ENCODE measurements at places on chromosomes 4 and X.

GRCh38 chrX:118615141-118615540 lies 112.3 kb upstream of the IL13RA1 start:
- no peak for DNase-seq

GRCh38 chr4:179007755-179008154 lies 1565.5 kb upstream of the AGA start:
- DNase-seq = no peak

DNA sequence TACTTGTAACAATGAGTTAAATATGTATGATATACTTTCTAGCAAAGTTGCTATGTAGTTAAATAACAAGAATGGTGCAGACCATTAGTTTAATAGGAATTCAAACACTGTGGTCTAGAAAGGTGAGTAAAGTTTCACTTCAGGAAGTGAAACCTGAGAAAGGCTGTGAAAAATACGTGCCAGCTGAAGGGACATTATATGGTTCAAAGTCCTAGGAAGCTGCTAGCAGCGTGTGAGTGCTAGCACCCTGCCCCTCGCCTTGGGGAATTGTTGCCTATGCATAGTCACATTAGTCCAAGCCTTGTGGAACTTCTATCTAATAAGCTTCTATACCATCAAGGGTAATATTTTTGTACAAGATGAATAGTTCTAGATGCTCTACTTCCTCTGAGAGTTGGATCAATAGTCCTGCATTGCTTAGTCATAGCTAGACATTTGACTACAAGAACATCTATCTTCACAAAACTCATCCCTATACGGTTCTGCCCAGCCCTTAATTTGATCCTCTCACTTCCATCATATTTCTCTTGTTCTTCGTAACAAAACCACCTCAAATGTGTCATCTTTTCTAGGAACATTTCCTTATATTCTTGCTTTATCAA lies 45.8 kb upstream of the ARSJ start:
- DNase-seq = no peak

GRCh38 chr4:68369142-68369805 lies 19.4 kb upstream of the YTHDC1 start:
- no peak for DNase-seq

DNA sequence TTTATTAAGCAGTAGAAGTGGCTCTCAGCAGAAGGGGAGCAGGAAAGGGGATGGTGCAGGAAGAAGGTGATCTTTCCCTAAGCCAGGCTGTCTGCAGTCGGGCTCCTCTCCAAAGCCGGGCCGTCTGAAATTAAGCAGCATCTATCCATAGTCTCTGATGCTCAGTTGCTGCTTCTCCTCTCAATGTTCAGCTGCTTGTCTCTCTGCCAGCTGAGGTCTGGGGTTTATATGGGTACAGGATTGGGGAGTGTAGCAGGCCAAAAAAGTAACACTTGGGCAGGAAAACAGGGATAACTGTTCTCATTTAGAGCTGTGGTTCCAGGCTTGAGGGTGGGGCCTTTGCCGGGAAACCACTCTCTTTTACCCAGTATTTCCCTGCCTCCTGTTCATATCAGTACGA lies 39.2 kb upstream of the CCKAR start:
- no peak for DNase-seq

GRCh38 chr4:128810871-128811570 lies 1.5 kb downstream of the JADE1 start:
- DNase-seq = peak; percentile 48

- DNase-seq = no peak
Measured at GRCh38 chr4:152079543-152080293, 318.9 kb upstream of the GATB start.

GRCh38 chrX:10240918-10241317 lies 84.1 kb downstream of the CLCN4 start:
- no peak for DNase-seq

- no peak for DNase-seq
Measured at GRCh38 chrX:55841962-55842752, 124.6 kb downstream of the RRAGB start.

- DNase-seq = no peak
Measured at GRCh38 chr4:69907151-69907550, 23.7 kb upstream of the CSN1S1 start.

- no peak for DNase-seq
Measured at GRCh38 chrX:30876367-30876766, 12.7 kb downstream of the TAB3 start.

GRCh38 chrX:28787206-28787605 lies 200.0 kb downstream of the IL1RAPL1 start:
- no peak for DNase-seq

DNA sequence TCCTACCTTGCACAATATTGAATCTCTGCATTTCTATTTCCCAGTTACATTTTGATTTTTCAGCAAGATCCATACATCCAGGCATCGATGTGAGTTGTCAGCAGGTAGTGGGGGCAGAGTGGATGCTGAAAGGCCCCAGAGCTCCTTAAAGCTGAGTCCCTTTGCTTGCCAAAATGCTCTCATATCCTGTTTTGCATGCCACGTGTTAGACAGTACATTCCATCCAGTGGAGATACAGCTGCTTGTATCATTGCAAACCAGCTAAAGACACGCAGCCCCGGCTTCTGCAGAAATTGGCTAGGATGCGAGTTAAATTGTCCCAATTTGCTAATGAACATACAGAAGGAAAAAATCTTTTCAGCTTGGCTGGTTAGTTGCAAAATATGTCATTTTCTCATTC lies 179.6 kb upstream of the MXRA5 start:
- no peak for DNase-seq

GRCh38 chrX:14073071-14073470 lies 43.4 kb upstream of the GEMIN8 start:
- no peak for DNase-seq

DNA sequence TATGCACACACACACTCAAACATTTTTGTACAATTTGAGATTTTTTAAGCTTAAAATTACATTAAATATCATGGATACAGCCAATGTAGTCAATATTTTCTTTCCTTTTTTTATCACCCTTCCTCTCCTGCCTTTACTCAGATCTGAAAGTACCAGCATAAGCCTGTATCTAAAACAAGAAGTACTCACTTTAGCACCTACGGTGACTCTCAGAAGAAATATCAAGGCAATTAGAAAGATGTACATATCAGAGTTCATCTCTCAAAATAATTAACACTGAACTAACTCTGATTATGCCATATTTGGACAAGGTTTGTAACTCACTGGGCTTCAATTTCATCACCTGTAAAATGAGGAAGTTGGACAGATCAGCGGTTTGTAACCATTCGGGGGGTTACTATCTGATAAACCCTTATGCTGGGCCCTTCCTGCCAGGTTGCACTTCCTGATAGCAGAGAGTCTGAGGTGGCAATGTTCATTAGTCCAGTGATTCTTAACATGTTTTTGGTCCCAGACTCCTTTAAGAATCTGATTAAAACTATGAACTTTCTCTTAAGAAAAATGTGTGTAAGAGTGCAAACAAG lies 5.7 kb upstream of the GPR174 start:
- DNase-seq = no peak

DNA sequence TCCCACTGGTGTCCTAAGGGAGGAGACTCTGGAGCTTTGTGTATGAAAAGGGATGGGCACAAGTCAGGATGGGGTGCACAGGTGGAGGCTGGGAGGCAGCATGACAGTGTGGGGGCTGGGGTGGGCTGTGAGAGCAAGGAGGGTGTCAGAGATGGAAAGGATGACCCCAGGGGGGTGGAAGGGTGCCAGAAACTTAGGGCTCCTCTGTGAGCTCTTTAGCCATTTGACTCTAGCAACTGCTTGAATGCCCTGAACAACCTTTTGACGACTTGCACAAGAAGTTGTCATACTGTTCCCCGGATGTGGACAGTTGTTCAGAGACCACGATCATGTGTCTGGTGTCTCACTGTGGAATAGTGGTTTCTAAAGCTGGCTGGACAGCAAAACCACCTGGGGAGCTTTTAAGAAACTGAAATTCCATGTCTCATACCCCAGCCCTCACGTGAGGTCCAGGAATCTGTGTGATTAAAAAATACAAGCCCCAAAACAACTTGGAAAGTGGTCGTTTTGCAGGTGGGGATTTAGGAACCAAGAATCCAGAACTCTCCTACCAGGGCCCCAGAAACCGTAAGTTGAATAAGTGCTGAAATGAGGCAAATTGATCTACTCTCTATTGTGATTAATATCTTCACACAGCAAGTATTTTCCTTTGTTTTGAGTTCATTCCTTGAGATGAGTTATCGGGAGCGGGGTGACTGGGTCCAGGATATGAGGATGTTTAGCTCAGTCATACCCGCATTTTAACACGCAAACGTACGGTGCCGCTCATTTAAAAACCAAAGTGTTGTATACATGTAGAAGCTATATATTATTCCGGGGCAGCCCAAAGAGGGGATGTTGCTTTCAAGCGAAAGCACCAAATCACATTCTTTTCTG lies 3.4 kb downstream of the RHOH start:
- DNase-seq = no peak

DNA sequence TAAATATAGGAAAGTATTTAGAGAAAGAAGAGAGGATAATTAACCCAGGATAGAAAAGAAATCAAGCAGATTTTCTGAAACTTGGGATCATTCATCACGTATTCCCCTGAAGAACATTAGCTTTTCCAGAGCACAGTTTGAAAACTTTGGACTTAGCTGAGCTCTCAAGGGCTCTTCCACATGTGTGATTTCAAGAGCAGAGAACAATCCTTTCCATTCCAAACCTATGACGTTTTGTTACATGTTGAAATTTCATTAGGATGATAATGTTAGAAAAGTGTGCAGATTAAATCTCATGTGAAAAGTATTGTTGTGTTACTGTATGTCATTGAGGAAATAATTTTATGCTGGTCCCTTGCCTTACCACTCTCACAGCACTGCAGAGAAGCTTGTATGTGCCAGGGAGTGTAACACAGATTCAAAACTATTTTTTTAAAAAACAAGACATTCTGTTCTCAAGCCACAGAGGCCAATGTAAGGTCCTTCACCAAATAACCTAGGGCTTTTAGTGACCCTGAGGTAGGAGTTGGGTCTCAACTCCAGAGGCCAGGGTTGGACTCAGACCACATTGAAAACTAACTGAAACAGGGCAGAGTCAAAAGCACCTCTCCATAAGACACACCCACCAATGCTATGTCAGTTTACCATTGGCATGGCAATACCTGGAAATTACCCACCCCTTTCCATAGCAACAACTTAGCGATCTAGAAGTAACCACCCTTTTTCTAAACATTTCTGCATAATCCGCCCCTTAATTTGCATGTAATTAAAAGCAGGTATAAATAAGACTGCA lies 141.3 kb downstream of the ANXA5 start:
- DNase-seq = no peak

GRCh38 chrX:53357799-53358530 lies 64.5 kb downstream of the SMC1A start:
- DNase-seq = no peak

DNA sequence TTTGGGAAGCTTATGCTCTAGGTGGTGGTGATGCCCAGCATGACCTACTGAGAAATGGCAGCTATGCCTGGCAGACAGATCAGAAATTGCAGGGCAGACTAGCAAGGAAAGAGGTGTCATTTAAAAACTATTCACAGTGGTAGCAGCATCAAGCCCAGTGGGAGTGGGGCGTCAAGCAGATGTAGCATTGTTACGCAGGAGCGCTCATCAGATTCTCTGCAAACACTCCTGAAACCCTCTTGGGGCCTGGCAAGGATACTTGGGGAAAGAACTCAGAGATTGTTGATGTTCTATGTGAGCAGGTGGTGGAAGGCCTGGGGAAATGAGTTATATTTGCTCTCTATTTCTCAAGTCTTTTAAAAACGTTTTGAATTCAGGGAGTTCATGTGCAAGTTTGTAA lies 437.6 kb downstream of the RAPGEF2 start:
- DNase-seq = no peak

GRCh38 chr4:120472447-120473131 lies 405.9 kb upstream of the MAD2L1 start:
- no peak for DNase-seq

DNA sequence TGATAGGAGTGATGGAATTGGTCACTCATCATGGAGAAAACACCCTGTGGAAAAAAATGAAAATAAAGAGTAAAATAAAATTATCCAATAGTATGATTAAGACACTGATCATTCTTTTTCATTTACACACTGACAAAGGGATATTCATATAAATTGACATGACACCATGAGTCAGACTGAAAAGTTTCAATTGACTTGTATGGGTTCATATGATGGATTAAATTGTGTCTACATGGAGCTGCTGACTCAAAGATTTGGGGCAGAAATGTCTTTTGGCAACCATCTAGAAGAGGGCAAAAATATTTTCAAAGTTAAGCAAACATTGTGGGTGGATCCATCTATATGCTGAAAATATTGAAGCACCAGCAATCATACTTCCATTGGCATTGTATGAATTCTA lies 153.4 kb upstream of the PPP3CA start:
- no peak for DNase-seq

Data from kidney capillary endothelial cell (primary cell).